ENCODE measurements at places on chromosomes 2 and 18.

GRCh38 chr18:4960578-4960977 lies 236.5 kb downstream of the AKAIN1 start:
- DNase-seq, result no peak

- DNase-seq, result no peak
Observed at GRCh38 chr2:108911807-108912628, 77.0 kb downstream of the EDAR start.

- peak; percentile 39 for DNase-seq
Observed at GRCh38 chr2:30511122-30512083, 64.4 kb downstream of the LCLAT1 start.

DNA sequence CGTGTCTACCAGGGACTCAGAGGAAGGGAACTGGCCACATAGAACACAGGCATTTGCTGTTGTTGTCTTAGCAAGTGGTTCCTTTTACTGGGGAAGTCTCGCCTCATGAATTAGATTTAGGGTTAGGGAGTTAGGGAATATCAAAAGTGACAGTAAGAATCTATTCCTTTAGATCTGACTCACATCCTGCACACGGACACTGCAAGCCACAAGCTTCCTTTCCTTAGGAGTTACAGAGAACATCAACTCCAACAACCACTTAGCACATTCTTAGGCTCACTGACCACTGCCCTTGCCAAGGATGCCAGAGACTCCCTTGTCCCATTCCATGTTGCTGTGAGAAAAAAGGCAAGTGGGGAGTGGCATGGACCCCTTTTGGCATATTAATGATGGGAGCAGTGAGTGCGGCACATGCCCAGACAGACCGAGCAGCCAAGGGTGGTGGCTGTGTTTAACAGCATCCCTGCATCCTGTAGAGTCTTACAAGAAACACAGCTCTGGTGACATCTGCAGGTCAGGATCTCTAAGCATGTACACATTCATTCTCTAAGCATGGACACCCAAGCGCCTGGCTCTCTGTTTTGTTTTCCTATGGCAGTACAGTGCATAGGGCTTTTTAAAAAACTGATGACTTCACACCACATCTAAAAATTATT lies 745.6 kb upstream of the RAB6C start:
- DNase-seq, result no peak

Data from left ventricle myocardium inferior (tissue), 1 donor.